IPS DF 6.9 (cell line): ENCODE measurements at places on chromosomes 4 and X.

DNA sequence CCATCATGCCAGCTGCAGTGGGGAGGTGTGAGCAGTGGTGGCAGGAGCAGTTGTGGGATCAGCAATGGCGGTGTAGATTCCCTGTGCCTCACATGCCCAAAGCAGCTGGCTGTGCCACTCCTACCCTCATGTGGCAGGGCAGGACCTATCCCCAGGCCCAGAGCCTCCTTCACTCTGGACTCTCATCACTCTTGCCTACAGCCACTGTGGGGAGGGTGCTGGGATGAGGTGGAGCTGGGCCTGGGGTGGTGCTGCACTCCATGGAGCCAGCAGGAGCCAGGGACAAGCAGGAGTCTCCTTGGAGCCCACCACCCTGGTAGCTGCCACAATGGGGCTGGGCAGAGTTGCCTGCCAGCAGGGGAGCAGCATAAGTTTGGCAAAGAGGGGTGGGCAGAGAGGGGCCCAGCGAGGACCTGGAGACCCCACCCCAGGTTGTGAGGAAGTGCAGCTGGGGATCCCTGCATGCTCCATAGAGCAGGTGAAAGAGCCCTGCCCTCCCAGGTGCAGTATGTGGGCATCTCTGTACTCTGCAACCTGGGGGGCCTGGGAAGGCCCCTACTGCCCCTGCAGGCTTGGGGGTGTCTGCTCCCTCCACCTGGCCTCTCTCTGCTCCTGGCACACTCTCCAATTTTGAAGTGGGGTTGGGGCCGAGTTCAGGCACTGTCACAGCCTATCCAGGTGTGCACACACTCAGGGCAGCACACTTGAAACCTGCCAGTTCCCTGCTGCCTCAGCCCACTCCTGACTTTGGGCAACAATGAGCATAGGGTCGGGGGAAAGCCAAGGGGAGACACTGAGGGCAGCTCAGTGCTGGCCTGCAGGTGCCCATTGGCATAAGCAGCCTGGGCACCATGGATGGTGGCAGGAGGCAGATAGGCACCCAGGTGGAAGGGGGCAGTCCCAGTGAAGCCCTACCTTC is 74.0 kb upstream of the INTU start:
- H3K27ac ChIP-seq = no peak overlapping the region
- H3K27me3 ChIP-seq = no peaks in the 10 kb centered on the region
- no peaks in the 10 kb centered on the region for H3K4me1 ChIP-seq
- no peaks in the 10 kb centered on the region for H3K36me3 ChIP-seq
- no peak for DNase-seq

- H3K36me3 ChIP-seq = no peaks in the 10 kb centered on the region
- no peak overlapping the region for H3K27ac ChIP-seq
- DNase-seq = no peak
- H3K27me3 ChIP-seq = no peaks in the 10 kb centered on the region
- no peaks in the 10 kb centered on the region for H3K4me1 ChIP-seq
These were observed 220.0 kb downstream of the SPCS3 start for GRCh38 chr4:176539785-176540175.

GRCh38 chr4:15375667-15376066 is 52.2 kb upstream of the C1QTNF7 start:
- H3K27ac ChIP-seq = no peak overlapping the region
- no peaks in the 10 kb centered on the region for H3K36me3 ChIP-seq
- H3K27me3 ChIP-seq = no peaks in the 10 kb centered on the region
- no peak overlapping the region for H3K4me3 ChIP-seq
- no peak for DNase-seq

GRCh38 chrX:53449632-53450031 is 15.5 kb upstream of the HSD17B10 start:
- H3K36me3 ChIP-seq = no peaks in the 10 kb centered on the region
- H3K4me3 ChIP-seq = no peak overlapping the region
- H3K4me1 ChIP-seq = no peaks in the 10 kb centered on the region
- no peaks in the 10 kb centered on the region for H3K27me3 ChIP-seq
- no peak for DNase-seq

DNA sequence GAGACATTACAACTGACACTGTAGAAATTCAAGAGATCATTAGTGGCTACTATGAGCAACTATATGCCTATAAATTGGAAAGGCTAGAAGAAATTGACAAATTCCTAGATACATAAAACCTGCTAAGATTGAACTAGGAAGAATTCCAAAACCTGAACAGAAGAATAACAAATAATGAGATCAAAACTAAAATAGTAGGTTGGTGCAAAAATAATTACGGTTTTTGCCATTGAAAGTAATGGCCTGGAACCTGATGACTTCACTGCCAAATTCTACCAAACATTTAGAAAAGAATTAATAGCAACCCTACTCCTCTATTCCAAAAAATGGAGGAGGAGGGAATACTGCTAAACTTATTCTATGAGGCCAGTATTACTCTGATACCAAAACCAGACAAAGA is 824.9 kb downstream of the KLHL13 start:
- H3K4me1 ChIP-seq = no peaks in the 10 kb centered on the region
- no peak overlapping the region for H3K4me3 ChIP-seq
- no peaks in the 10 kb centered on the region for H3K36me3 ChIP-seq
- no peaks in the 10 kb centered on the region for H3K27me3 ChIP-seq
- no peak overlapping the region for H3K27ac ChIP-seq

- H3K4me1 ChIP-seq = no peaks in the 10 kb centered on the region
- no peaks in the 10 kb centered on the region for H3K27me3 ChIP-seq
- DNase-seq = no peak
- no peaks in the 10 kb centered on the region for H3K36me3 ChIP-seq
- H3K27ac ChIP-seq = no peak overlapping the region
- no peak overlapping the region for H3K4me3 ChIP-seq
These were observed 5.0 kb downstream of the ARFIP1 start for GRCh38 chr4:152784490-152785350.

DNA sequence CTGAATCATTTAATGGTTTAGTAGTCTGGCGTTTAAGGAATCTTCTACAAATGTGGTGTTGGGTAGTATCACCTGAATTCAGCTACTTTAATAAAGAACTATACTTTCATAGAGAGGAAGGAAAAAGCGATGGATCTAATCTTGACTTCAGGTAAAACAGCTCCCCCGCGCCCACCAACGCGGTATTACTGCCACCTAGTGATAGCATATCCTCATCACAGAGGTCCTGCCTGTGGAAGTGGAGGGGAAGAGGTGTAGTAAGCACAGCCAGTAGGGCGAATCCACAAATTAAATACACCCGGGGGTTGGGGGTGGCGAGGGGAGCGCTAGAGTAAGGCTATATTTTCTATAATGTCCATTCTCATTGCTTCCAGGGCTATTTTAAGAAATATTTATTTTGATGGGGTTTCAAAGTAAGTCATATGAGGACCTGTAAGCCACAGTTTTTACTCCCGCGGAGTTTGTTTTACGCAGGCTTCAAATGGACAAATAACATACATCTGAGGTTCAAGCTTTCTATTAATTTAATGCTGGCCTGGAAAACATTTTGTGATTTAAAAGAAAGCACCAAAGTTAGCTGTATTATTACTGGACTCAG is 8.3 kb upstream of the DAPP1 start:
- no peak overlapping the region for H3K27ac ChIP-seq

DNA sequence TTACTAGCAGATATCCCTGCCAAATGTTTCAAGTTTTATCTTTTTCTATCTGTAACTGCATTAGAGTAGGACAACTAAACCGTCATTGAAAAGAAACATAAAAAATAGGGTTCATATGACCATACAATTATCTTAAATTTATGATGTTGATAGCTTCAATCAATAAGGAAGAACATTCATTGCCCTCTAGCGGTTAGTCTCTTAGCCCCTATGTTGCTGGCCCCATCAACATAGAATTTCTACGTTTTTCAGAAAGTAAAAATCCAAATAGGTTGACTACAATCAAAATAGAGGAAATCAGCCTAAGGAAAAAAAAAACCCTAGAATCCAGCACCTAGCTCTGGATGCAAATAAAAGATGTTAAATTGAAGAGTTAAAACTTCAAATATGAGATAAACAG is 225.1 kb upstream of the ITM2A start:
- no peaks in the 10 kb centered on the region for H3K4me1 ChIP-seq
- no peaks in the 10 kb centered on the region for H3K27me3 ChIP-seq
- H3K36me3 ChIP-seq = no peaks in the 10 kb centered on the region
- no peak overlapping the region for H3K27ac ChIP-seq
- DNase-seq = no peak
- H3K4me3 ChIP-seq = no peak overlapping the region

DNA sequence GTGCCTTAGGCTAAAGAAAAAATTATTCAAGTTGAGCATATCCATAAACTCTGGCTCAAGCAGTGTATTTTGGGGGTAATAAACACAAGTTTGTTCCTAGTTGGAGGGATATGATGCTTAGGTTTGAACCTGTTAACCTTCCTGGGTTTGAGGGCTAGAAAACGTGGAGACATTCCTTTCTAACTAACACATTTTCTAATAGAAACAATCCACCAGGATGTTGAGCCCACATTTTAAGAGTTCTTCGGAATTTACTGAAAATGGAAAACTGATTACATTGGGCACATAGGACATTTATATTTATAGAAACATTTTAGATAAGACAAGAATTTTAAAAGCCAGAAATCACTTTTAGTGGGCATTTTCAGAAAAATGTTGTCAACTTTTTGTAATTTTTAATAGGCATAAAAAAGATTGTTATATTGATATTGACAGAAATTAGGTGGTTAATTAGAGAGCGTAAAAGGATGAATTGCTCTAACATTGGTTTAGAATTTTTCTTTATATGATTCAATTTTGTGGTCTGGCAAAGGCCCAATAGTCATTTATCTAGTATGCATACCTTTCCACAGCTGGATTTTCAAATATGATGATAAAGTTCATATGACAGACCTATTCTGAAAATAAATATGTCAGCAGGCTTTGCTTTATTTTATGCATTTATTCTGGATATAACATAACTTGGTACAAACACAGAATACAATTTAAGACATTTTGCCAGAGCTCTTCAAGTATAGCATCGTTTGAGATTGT is 49.2 kb downstream of the CEP44 start:
- no peak overlapping the region for H3K4me3 ChIP-seq
- no peaks in the 10 kb centered on the region for H3K36me3 ChIP-seq
- H3K27ac ChIP-seq = no peak overlapping the region

DNA sequence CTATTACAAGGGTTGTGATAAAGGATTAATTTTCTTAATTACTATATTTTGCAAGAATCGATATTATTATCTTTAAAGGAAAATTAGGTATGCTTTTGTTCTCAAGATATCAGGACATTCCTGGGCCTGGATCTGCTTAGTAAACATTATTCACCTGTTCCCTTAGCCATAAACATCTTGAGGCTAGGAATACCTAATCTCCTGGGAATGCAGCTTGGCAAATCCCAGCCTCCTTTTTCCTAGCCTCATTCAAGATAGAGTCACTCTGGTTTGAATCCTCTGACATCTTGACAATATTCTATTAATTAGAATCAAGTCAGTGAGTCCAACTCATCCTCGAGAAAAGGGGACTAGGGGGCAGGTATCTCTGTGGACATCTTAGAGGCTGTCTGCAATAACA is 327.1 kb downstream of the STIM2 start:
- no peak overlapping the region for H3K4me3 ChIP-seq
- no peak overlapping the region for H3K27ac ChIP-seq
- no peaks in the 10 kb centered on the region for H3K4me1 ChIP-seq
- H3K36me3 ChIP-seq = no peaks in the 10 kb centered on the region
- H3K27me3 ChIP-seq = no peaks in the 10 kb centered on the region

DNA sequence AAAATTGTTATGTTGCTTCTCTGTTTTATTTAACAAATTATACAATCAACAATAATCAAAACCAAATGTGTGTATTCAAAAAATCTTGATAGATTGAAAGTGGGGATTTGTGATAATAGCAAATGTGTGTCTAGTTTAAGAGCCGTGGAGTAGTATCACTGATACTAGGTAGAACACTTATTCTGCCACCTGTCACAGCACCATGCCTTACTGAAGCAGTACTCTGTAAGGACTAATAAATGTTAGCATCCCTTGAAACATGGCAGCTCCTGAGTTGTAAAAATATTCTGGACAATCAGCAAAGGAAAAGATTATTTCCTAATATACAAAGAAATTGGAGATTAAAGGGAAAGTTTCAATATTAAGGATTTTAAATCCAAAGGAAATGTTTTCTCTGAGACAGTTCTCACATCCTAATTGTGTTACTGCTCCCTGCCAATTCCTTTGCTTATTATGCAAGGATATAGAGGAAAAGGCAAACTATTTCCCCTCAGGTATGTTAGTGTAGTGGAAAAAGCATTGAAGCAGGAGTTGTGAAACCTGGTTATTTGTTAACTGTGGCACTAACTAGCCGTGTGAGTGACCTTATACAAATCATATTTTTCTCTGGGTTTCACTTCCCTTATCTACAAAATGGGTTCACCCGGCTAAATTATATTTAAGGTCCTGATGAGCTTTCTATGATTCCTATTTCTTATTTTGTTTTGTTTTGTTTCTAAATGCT is 303.1 kb downstream of the ARHGAP24 start:
- no peak for DNase-seq
- H3K27ac ChIP-seq = no peak overlapping the region
- H3K4me1 ChIP-seq = peaks cover 1% of the 10 kb centered on the region; the same call in 1 of the 2 replicates
- H3K4me3 ChIP-seq = no peak overlapping the region
- H3K36me3 ChIP-seq = no peaks in the 10 kb centered on the region
- H3K27me3 ChIP-seq = no peaks in the 10 kb centered on the region

GRCh38 chr4:47213971-47214370 is 182.6 kb downstream of the GABRB1 start:
- no peaks in the 10 kb centered on the region for H3K4me1 ChIP-seq
- H3K27me3 ChIP-seq = no peaks in the 10 kb centered on the region
- no peak for DNase-seq
- H3K27ac ChIP-seq = no peak overlapping the region
- no peaks in the 10 kb centered on the region for H3K36me3 ChIP-seq
